IPS DF 19.7 (cell line): ENCODE measurements at places on chromosomes 1 and 21.

- no peak for DNase-seq
Observed at GRCh38 chr1:200744143-200744542, 5.5 kb downstream of the CAMSAP2 start.

DNA sequence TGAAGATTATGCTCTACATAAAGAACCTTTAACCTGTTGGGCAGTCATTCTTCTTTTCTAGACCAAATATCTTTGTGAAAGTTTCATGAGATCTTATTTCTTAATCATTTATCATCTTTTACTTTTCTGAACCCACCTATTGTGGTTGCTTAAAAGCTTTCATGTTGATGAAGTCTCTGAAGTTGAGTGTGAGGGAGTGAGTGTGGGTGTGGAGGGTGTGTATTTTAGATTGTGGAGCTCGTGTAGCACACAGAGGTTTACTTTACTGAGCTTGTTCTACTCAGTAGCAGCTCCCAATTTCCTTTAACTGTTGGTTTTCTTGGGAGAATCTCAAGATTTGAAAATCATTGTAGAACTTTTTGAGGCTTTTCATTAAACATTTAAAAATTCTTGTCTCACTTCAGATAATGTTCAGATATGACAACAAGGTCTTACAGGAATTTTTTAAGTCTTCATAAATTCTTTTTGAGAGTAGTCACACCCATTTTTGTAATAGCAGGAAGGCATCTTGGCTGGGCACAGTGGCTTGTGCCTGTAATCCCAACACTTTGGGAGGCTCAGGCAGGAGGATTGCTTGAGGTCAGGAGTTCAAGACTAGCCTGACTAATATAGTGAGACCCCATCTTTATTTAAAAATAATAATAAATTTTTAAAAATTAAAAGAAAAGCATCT, 17.0 kb downstream of the SRRM1 start:
- DNase-seq, result no peak

- no peak for DNase-seq
Observed at GRCh38 chr1:67566803-67567377, 118.1 kb upstream of the GADD45A start.

DNA sequence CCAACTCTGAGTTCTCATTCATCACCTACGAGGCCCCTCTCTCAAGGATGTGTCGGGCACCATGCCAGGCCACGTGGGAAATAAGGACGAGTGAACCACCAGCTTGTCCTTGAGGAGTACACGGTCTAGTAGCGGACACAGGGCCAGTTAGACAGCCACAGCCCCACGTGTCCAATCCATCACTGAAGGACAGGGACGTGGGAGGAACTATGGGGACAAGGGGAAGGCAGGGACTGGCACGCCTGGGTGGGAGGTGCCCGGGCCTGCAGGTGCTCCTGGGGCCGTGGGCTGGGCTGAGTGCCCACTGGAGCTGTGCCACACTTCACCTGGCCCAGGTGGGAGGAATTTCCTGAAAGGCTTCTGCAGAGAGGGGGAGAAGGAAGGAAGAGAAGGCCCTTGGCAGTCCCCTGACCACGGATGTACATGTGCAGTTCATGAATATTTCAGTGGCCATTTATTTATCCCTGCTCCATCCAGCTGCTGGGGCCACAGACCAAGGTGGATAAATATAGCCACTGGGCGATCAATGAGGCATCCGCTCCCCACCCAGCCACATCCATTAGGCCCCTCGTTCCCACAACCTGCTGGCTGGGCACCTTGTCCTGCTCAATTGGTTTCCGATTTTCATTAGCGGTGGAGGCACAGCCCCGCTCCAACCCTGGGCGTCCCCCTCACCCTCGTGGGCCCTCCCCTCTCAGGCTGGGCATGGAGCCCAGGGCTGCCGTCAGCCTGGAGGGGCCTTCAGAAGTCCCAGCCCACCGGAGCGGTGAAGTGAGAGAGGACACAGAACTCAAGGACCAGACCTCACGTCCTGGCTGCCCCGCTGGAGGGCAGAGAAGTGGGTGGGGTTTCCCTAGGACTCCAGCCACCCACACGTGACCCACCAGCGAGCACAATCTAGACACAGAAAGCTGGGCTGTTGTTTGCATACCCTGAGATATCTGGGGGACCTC, 59.5 kb downstream of the CASZ1 start:
- DNase-seq, result no peak

GRCh38 chr1:115204513-115204912, 115.2 kb upstream of the TSPAN2 start:
- no peak for DNase-seq
